ENCODE measurements at places on chromosomes 12 and 14.

DNA sequence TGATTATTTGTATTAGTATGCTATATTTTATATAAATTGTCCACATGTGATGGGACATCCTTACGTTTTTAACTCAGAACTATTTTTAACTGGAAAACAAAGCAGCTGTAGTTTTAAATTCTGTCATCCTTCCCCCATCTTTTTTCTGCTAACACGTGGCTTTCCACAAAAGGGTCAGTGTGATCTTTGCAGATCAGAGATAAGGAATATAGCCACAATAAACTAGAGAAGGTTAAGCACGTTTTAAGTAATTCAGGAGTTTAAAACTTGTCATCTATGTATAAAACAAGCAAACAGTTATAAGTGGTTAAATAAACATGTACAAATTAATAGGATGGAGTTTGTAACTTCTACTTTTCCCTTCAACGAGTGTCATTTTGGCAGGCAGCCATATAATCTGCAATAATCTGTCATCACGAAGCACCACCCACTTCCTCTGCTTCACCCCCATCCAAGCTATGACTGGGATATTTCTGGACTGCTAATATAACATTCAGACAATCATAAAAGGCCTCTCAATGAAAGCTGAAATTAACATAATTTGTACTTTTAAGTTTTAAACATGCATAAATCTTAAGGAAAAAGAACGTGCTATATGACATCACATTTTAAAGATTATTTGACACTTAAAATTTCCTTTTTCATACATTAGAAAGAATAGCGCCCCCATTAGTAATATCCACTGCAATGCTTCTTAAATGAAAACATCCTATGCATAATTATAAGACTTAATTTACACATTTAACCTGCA, 15.3 kb downstream of the TAOK3 start:
- DNase-seq: peak; percentile 76

DNA sequence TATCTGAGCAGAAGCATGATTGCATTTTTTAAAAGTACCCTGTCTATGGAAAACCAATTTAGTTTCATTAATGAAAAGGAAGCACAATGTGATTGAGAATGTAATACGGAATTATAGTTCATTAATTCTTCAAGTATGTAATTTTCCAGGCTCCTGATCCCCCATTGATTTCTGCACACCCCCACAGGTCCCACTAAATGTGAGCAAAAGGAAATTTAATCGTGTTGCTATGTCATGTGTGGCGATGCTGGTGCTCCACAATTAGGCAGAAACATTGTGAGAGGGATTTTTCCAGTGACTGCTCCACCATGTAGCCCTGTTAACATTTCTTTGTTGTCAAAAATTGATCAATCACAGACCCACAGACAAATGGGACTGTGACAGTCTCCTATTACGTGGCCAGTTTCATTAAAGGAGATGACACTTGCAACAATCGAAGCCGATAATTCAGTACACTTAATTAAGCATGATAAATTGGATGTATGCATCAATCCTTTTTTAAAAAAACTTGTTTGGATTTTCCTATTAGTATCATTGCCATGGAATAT, 306.0 kb downstream of the NELL2 start:
- DNase-seq: no peak

DNA sequence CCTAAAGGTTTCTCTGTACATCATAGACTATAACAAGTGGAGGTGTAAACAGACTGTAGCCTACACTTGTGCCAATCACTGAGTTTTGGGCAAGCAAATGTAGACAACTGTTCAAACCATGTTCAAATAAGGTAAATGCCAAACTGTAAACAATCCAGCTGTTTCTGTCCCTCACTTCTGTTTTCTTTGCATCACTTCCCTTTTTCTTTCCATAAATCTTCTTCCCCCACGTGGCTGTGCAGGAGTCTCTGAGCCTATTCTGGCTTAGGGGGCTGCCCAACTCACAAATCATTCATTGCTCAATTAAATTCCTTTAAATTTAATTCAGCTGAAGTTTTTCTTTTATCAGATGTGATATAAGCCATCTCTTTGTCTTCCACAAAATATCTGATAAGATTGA, 65.1 kb upstream of the CPM start:
- no peak for DNase-seq

DNA sequence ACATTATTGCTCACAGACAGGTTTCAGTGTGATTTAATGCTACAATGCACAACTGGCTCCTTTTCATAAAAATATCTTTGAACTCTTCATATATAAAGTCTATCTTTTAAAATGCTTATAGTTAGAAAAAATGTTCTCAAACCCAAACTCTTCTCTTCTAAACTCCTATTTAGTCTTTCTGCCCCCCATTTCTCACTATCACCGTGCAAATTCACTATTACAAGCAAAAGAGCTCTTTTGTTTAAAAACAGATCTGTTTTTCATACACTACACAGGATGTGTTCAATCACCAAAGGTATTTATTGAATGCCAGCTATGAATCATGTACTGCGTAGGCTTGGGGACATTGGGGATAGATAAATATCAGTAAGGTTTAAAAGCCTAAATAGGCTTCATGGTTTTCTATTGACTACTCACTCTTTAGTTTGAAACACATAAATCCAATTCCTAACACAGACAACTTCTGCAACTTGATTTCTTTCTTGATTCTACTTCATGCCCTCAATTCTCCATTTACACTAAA, 692.3 kb downstream of the C12orf50 start:
- DNase-seq: no peak

DNA sequence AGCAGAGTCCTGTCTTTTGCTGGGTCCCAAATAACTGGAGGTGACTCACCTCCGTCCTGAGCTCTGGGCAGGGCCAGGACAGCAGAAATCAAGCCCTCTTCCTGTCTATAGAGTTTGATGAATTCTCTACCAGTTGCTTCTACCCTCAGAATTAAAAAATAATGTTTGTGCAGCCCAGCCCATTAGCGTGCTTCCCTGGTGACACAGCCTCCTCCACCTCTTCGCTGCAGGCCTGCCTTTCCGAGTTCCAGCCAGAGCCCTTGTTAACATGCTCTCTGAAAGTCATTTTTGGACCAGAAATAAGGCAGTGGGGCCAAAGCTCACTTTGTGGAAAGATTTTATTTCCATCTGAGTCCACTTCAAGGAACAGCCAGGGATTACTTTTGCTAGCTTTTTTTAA, 94.0 kb downstream of the TBX5 start:
- no peak for DNase-seq
